NK-92 treated with Interleukin-12 subunit alpha and Interleukin-12 subunit beta, amount 100 ng/mL, for 24 hours (cell line): ENCODE measurements at places on chromosomes 5 and 9.

- no peak for DNase-seq
Observed at GRCh38 chr5:42500003-42500599, 76.9 kb downstream of the GHR start.

DNA sequence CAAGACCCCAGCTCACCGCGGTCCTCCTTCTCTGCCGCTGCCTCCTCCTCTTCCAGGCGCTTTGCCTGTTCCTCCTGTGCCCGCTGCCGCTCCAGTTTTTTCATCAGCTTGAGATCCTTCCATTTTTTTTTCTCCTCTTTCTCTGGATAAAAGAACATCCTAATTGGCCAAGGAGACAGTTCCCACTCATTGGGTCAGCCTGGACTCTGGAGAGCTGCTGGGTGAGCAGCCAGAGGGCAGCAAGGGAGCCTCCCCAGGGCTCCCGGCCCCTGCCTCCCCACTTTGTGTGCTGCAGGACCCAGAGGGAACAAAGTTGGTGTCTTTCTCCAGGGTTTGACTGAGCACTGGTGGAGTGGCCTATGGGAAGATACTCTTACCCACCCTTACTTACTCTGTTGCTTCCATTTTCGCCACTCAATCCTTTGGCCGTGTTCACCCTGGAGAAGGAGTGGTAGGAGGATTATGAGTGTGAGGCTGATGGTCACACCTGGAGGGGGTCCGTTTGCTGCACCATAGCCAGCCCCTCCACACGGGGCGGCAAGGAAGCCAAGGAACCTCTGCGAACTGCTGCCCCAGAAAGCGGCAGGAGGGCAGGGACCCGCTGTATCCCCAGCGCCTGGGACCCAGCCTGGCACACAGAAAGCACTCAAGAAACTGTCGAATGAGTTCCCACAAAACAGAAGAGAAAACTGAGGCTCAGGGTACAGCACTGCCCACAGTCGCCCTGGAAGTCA lies 708 bp downstream of the SPOUT1 start:
- no peak for DNase-seq

- no peak for DNase-seq
Observed at GRCh38 chr5:160324886-160325285, 12.5 kb upstream of the CCNJL start.

DNA sequence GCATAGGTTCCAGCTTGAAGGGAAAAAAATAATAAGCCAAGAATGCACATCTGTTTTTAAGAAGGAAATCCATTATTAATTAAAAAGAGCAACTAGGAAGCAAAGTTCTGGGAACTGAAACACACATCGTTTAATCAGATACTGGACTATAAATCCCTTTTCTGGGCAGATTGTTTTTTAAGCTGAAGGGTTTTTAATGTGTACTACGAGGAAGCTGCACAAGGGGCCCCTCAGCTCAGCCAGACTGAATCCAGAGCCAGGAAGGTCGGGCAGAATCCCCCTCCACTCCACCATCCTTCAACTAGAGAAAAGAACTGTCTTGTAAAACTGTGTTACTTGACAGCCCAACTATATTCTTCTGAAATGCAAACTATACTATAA lies 49.2 kb downstream of the ROR2 start:
- DNase-seq = no peak

DNA sequence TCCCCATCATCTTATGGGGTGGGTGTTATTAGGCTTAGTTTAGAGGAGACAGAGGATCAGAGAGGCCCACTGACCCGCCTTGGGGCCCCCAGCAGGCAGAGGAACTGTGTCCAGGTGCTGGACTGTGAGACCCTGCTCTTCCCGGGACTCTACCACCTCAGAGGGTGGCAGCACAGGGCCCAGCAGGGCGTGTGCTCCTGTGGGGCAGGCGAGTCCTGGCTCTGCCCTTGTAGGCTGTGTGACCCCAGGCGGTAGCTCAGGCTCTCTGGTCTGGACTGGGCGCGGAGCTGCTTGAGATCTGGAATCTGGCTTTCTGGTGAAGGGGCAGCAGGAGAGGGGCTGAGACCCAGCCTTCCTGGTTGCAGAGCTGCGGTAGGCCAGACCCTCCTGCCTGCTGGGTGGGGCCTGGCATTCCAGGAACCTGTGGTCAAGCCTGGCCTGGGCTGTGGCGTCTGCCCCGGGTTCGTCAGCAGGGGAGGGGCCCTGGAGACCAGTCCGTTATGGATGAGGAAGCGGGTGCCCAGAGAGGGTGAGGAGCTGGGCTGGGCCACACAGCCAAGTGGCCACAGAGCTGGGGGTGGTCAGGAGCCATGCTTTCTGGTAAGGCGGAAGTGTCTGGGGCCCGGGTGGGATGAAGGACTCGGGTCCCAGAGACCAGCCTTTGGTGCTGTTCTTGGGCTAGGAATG lies 46.5 kb downstream of the RXRA start:
- no peak for DNase-seq

- no peak for DNase-seq
Observed at GRCh38 chr9:130172161-130172857, at the start of gene NCS1. Gene NCS1 (plus strand): TSS chr9:130172404. CDS start chr9:130172664, 260 bp downstream.

GRCh38 chr5:24381861-24382489 lies 262.8 kb downstream of the CDH10 start:
- no peak for DNase-seq

DNA sequence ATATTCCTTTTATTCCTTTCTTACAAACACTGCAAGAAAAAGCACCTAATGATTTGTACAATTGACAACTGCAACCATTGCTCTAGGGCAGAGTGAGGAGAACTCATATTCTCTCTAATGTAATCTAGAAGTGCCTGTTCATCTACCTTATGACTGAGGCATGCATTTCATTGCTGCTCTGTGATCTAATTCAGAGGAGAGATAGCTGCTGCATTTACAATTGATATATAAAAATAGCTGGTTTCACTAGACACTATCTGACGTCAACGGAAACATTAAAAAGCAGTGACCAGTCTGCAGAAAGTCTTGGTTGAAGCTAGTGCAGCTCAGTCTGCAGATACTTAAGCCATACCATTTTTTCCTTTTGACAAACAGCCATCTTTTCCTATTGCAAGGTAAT lies 72.8 kb upstream of the C6 start:
- no peak for DNase-seq

- DNase-seq = peak; percentile 82
Observed at GRCh38 chr5:62284946-62285891, 20.8 kb upstream of the KIF2A start.

DNA sequence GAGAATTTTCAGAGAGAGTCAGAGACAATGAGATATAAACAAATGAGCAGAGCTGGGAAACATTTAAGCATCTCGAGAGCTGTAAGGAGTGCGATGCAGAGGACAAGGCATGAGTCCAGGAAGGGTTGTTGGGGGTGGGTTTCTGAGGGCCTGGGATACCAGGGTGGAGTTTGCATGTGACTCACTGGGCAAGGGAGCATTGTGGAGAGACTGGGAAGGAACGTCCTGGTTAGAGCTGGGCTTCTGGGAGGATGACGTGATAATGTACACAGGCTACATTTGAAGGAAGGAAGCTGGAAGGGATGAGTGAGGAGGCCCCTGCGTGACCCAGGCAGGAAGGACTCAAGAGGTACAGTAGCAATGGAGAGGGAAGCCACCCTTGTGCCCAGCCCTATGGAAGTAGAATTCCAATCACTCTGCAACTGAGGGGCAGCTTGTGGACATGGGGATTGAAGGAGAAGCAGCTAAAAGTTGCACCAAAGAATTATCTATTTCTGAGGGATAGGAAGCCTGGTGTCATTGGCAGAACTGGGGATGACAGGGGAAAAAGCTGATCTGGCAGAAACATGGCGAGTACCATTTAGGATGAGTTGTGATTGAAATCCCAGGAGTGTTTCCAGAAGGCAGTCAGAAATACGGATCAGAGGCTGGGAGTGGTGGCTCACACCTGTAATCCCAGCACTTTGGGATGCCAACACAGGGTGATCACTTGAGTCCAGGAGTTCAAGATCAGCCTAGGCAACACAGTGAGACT lies 59.3 kb upstream of the AFAP1L1 start:
- DNase-seq = no peak

GRCh38 chr5:174608631-174609097 lies 115.7 kb upstream of the MSX2 start:
- no peak for DNase-seq

- DNase-seq = no peak
Observed at GRCh38 chr5:159263569-159263905, 447 bp downstream of the UBLCP1 start.

GRCh38 chr9:116308076-116308475 lies 154.5 kb downstream of the PAPPA start:
- no peak for DNase-seq

- no peak for DNase-seq
Observed at GRCh38 chr9:126376311-126377175, 49.9 kb downstream of the MVB12B start.

GRCh38 chr5:168669156-168669555 lies 90.0 kb upstream of the PANK3 start:
- DNase-seq = no peak

DNA sequence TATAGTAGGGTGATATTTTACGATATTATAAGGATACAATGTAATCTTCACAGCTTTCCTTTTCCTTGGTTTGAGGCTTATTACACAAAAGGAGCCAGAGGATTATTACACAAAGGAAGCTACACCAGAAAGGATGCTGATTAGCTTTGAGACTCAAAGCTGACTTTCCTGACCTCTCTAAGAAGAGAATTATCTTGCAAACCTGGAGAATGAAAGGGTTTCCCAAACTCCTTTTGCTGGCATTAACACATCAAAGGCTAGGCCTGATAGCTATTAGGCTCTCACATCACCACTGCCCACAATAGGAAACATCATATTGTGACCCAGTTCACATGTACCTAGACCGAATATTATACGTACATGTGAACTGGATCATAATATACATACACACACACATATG lies 34.2 kb upstream of the CHD1 start:
- DNase-seq = no peak

GRCh38 chr9:69250681-69251080 lies 74.3 kb upstream of the ENTREP1 start:
- DNase-seq = no peak

DNA sequence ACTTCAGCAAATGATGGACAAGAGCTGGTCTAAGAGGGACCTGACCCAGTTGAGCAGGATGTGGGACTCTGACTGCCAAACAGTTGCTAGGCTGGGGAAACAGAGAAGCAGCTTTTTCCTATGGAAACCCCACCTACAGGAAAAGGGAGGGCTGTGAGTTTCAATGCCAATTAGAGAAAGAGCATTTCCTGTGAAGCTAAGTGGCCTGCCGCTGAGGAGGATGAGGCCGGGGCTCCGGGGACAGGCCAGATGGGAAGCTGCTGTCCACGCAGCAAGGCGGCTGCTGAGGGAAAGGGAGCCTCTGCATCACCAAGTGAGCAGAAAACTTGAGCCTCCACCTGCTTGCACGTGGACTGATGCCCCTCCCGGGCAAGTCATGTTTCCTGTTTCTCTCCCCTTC lies at the start of gene PCDH12:
Gene PCDH12 (minus strand): TSS at position 90 of the 400 bp plus-strand sequence. CDS start 351 bp downstream, outside the sequence.
- DNase-seq = no peak

DNA sequence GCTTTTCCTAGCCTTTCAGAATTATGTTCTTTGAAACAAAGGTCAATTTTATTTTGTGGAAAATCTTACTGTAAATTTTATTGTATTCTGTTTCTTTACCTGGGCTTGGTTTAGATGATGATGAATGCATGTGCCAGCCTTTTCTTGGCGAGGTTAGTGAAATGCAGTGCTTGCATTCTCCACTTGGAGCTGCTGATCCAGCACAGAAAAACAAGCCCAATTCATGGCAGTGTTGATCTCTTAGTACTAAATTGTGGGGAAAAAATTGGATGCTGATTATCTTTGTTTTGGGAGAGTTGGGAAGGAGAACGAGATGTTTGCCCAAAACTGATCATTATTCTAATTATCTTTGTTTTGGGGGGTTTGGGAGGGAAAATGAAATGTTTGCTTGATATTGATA lies 3.7 kb downstream of the HABP4 start:
- no peak for DNase-seq

DNA sequence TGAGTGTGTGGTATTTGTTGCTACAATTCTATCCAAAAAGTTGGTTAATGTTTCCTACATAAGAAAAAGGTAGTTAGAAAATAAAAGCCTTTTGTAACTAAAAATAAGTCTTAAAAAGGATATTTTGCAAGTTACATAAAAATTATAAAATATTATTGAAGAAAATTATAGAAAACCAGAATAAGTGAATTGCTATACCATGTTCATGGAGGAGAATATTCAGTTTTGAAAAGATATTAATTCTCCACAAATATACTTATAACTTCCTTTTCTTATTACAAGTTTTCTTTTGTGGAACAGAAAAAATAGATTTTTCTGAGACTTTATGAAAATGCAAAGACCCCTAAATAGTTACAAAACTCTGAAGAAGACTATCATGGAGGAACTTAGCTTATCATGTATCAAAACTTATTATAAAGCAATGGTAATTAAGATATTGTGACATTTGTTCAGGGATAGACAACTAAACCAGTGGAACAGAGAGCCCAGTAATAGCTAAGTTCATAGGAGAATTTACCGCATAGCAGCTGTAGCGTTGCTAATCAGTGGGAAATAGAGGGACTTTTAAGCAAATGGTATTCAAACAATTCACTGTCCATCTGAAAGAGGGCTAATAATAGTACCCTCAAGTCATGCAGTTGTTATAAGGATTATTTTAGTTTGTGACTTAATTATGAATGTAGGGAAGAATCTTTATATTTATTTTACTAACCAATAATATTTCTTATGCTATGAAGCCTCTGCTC lies 515.2 kb upstream of the ZNF608 start:
- no peak for DNase-seq

DNA sequence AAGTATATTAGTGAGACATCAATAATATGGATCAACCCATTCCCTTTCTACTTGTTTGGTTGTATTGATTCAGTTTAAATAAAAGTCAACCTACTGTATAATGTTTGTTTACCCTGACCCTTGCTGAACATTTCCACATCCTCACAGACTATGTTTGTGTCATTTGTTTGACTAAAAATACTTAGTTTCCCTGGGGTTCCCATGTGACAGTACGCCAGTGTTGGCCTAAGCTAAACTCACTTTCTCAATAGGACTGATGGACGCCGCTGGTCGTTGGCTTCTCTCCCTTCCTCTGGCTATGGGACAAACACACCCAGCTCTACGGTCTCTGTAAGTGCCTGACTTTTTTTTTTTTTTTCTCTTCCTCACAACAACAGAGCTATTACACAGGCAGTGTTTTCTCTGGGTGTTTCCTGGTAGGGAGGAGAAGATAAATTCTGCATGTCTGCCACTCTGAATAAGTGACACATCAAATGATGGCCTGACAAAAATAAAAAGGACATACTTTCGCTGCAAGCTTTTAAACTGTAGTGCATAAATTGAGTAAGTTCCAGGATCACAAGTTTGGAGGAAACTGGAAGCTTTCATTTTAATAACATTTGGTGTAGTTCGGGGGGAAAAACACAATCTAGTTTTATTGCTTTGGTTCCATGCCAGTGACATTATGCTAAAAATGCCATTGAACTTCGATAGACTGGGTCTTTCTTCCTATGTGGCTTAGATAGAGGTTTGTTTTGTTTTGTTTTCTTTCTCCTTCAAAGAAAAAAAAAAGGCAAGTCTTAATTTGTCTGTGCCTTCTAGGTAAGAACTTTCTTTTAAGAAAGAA lies 101.0 kb downstream of the CD180 start:
- no peak for DNase-seq

GRCh38 chr5:68456756-68457217 lies 241.2 kb downstream of the PIK3R1 start:
- DNase-seq = no peak
